ENCODE measurements at places on chromosomes 12 and 14.

DNA sequence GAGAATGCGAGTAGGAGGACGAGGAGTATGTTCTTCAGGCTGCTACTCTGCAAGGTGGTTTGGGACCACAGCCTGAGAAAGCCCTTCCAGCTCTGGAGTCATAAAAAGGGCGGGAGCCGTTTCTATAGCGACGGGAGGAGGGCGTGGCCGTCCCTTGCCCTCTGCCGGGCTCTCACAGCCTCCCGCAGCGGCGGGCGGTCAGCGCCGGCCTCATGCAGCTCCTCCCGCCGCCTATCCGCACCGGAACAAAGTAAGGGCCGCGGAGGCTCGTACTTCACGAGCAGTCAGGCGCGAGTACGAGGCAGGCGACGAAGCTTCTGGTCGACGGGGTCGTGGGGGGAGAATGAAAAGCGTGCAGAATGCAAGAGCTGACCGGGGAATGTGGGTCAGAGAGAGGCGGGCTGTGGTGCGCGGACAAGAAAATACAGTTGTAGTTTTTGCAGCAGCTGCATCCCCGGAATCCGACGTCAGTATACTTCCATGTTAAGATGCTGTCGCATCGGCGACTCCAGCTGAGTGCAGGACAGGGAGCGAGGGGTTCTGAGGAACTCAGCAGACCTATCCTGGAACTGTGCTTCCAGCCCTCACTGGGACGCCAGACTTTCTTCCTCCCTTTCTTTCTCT lies at the start of gene DYRK4:
Gene DYRK4 (plus strand): TSS at position 175 of the 624 bp plus-strand sequence. CDS start 38 bp downstream, at position 213.
- DNase-seq, result peak; percentile 62

DNA sequence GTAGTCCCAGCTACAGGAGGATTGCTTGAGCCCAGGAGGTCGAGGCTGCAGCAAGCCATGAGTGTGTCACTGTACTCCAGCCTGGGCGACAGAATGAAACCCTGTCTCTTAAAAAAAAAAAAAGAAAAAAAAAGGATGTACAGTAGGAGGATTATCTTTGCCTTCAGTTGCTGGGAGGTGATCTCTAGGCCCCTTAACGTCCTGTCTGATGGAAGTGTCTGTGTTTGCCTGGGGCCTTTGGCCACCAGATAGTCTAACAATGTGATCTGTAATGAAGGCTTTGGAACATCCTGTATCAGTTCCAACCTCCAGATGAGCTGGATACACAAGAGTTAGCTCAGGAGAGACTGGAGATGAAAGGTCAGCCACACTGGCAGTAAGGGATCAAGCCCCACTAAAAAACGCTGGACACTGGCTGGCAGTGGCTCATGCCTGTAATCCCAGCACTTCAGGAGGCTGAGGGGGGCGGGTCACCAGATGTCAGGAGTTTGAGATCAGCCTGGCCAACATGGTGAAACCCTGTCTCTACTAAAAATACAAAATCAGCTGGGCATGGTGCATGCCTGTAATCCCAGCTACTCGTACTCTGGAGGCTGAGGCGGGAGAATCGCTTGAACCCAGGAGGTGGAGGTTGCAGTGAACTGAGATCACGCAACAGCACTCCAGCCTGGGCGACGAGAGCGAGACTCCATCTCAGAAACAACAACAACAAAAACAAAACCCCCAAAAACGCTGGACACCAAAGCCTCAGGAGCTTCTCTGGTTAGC lies 19.0 kb upstream of the HNF1A start:
- DNase-seq, result no peak

- no peak for DNase-seq
Measured at GRCh38 chr14:31414190-31414833, 6.0 kb downstream of the HEATR5A start.

GRCh38 chr12:63319386-63319785 lies 168.4 kb upstream of the AVPR1A start:
- DNase-seq, result no peak

GRCh38 chr12:49093792-49094159 lies 825 bp downstream of the DHH start:
- DNase-seq, result no peak

DNA sequence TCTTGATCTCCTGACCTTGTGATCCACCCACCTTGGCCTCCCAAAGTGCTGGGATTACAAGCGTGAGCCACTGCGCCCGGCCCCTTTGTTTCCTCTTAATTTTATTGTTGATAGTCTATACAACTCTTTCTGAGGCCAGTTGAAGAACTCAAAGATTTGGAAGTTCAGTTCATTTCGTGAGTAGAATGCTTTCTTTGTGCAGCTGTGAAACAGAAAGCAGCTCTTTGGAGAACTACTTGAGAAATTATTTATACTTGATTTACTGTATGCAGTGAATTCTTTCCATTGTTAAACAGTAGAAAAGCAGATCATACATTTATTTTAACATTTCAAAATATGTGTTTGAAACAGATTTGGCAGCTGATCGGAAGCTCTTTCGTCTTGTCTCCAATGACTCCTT lies 69.3 kb downstream of the PCNX1 start:
- no peak for DNase-seq

DNA sequence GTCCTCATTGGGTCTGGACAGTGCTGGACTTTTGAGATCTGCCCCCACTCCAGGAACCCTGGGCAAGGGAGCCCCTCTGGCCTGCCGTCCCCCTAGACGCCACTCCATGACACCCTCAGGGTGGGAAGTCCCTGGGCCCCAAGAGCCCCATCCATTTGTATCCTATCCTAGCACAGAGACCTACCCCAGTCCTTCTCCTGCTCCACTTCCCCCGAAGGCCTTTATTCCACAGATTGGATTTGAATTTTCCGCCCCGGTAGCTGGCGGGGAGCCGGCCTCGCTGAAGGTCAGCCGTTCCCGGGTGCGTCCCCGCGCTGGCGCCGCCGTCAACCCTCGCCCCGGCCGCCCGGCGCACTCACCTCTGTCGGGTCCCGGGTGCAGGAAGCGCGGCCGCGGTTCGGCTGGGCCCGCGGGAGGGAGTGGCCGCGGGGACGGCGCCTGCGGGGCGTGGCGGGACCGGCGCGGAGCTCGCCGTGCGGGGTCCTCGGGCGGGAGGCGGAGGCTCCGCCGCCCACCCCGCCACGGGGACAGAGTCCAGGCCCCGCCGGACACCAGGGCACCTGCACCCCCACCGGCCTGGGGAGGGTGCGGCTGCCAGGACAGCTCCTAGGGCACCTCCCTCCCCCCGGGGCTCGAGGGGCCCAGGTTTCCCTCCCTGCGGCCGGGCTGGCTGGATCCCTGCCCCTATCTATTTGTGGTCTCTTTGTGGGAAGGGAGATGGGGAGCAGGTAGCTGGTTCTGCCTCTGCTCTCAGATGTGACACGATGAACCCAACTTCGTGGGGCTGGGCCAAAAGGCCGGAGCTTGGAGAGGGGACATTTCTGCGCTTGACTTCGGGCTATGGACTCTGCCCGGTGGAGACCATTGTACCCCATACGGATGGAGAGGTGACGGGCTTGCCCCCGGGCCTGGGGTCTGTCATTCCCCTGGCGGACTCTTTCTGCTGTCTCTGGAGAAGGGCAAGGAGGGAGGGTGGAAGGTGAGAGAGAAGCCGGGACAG lies 19.9 kb upstream of the GPR68 start:
- no peak for DNase-seq

DNA sequence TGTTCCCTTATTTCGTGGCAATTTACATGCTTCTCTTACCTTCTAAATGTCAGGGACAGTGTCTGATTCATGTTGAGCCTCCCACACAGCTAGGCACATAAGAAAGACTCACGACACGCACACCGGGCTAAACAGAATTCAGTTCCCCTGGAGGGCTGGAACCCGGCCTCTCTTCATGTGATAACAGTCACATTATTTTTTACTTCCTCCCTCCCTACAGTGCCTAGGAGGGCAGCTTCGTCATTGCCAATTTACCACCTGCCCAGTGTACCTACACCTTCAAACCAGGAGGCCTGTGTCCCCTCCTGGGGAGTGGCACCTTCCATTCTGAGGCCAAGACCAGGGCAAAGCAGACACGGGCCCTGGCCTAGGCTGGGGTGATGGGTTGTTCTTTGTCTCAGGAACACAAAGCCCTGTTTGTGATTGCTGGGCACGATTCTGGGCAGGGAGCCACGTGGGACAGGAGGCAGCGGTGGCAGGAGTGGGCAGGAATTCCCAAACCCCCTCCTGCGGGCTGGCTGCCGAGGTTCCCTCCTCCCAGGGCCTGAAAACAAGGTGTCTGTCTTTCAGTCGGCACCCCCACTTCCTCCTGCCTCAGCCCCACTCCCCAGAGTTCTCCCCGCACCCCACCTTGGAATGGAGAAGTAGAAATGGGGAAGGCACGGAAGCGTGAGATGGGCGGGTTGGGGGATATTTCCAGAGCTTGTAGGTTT lies 6.8 kb upstream of the RASAL1 start:
- no peak for DNase-seq

DNA sequence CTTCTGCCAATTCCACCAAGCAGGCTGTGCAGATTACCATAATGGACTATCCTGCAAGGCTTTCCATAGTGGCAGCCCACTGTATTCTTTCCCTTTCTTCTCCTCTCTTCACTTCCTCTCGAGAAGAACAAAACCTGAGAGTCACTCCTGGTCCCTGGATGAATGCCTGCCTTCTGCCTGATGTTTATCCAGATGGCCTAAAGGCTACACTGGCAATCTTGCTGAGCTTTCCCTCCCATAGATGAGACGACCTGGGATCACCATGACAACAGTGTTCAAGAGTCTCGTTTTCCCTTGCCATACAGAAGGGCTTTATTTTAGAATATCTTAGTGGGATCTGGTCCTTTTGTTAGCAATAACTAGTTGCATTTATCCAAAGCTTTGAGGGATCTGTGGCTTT lies 142.3 kb downstream of the RTN1 start:
- peak; percentile 90 for DNase-seq

GRCh38 chr12:118544569-118544968 lies 168.2 kb downstream of the SUDS3 start:
- no peak for DNase-seq

- DNase-seq, result no peak
Measured at GRCh38 chr12:41850046-41850445, 294.6 kb downstream of the GXYLT1 start.

DNA sequence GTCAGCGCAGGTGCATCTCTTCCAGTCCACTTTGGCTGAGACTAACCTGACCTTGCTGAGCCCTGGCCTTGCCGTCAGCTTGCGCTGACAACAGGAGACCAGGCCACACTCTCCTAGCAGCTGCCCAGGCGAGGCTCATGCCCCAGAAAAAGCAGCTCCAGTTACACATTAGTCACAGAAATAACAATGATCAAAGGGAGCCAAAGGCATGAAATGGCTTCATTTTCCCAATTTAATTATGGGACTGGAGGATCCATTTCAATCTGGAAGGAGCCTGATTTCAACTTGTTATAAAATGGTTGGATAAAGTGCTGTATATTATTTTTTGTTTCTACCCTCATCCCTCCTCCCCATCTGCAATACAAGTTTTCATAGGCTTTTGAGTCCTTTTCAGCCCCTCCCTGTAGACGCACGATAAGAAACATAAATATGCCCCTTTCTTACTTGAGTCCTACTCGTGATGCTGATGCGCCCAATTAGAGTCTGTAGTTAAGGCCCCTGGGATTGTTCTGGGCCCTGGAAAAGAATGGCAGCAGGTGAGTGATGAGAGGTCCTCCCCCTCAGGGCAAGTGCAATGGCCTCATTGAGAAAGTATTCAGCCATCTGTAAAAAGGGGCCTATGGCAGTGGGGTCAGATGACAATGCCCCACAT lies 376.0 kb downstream of the C12orf75 start:
- no peak for DNase-seq

GRCh38 chr14:68959035-68959434 lies 20.1 kb downstream of the ACTN1 start:
- DNase-seq, result no peak

GRCh38 chr12:17215759-17216570 lies 610.0 kb upstream of the LMO3 start:
- DNase-seq, result no peak

- no peak for DNase-seq
Measured at GRCh38 chr14:104292084-104292970, 153.9 kb downstream of the KIF26A start.

DNA sequence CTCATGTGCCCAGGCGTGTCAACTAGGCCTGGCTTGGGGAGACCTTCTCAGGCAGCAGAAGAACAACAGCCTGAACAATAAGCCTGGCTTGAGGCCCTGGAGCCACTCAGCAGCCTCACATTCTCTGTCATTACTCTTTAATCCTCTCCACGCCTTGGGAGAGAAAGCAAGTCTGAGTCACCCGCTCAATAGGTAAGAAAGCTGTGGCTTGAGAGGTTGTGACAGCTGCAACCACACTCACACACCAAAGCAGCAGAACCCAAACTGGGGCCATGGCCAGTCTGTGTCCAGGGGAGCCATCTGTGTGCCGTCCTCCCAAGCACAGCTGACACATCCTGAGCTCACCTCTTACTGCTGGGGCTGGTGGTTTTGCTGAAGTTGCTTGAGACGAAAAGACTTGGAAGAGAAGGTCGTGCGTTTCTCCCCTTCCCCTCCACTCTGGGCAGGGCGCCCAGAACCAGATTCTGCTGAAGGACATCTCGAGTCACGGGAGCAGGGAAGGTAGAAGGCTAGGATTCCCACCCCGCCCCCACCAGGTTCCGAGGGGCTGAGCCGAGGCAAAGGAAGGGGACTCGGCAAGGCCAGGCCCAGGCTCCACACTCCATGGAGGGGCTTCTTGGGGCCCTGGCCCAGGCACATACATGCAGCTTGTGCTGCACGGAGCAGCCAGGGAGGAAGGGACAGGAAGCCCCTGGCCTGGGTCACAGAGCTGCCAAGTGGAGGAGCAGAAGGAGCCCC lies 5.5 kb downstream of the TMEM63C start:
- DNase-seq, result no peak

GRCh38 chr12:39804898-39805297 lies 185.3 kb upstream of the ABCD2 start:
- DNase-seq, result no peak

DNA sequence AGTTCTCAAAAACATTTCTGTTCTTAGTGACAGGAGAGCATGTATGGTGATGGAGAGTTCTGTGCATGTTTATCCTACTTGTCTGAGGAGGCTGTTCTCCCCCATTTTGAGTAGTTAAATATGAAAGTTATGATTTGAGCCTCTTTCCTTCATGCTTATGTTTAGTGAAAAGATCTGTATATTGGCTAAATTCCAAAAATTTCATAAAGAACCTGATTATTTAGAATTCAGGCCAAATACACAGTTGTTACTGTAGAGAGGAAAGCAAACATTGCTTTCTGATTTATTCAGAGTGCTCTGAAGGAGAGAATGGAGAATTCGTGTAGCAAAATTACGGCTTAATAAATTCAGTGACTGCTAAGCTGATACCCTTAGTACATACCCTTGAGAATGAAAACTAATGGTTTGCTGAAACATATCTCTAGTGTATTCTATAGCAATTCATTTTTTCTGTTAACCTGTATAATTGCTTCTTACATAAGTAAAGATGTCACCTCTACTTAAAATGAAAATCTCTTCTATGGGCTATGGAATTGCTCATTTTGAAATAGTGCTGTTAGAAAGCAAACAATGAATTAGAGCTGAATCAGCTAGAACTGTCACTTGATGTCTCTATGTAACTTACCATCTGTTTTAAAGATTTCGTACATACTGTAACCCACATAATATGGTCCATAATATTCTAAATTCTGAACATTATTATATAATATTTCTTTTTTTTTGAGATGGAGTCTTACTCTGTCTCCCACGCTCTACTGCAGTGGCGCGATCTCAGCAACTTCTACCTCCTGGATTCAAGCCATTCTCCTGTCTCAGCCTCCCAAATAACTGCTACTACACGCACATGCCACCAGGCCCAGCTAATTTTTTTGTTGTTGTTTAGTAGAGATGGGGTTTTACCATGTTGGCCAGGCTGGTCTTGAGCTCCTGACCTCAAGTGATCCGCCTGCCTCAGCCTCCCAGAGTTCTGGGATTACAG lies 417.0 kb upstream of the RGS6 start:
- peak; percentile 57 for DNase-seq
